ENCODE measurements at places on chromosomes 16 and 17.

- DNase-seq = no peak
Measured at GRCh38 chr16:14487579-14487978, 142.5 kb downstream of the PARN start.

GRCh38 chr17:82927661-82928601 lies 88.1 kb upstream of the ZNF750 start:
- no peak for DNase-seq

DNA sequence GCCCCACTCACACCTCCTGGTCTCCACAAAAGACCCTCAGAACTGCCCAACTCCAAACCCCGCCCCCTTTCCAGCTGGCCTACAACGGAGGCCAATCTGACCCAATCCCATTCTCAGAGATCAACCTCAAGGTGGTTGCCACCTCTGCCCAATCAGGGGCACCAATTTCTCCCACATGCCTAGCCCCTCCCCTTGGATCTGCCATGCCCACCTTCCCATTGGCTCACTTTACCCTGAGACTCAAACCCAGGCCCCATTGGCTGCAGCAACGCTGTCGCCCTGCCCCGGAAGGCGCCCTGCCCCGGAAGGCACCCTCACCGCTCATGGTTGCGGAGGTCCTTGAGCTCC lies 10.6 kb downstream of the ZNF668 start:
- no peak for DNase-seq

DNA sequence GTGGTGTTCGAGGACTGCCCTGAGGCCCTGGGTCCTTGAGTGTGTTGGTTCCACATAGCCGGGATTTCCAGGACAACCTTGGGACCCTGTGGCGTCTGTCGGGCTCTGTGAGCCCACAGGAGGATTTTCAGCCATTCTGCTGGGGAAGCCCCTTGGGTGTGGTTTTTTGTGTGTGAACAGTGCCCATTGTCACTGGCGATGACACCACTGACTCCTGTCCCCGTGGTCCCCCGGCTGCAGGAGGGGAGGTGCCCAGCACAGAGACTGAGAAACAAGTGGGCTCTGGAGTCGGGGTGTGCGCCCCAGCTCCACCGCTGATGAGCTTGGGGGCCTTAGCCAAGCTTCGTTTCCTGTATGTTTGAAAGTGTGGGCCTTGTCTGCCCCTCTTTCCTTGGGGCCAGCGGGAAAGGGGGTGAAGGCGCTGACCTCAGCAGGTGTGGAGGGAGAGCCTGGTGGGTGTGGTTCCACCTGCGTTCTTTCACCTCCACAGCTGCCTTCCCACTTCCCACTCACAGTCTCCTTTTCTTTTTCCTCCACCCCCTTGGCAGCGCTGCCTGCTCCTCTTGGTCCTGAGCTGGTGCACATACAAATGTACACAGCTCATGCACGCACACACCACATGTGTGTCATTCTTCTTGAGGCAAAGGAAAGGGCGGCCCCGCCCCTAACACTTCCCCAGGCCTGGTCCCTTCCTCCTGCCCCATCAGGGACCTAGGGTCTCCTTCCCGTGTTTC lies 16.1 kb downstream of the MGRN1 start:
- DNase-seq = no peak

GRCh38 chr17:2176499-2177169 lies 121.7 kb downstream of the HIC1 start:
- DNase-seq = no peak

DNA sequence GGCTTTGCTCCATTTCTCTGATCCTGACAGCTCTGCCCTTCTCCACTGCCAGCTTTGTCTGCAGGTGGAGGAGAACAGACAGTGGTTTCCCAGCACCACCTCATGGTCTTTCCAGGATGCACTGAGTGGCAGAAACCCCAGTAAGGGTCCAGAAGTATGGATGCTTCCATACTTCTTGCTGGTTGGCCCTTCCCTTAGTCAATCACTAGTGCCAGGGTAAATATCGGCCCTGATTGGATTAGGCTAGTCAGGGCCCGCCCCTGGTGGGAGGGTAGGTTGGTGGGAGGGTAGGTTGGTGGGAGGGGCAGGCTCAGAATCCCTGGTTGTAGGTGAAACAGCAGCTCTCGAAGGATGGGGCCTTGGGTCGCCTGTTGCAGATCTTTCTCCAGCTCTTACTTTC lies 10.2 kb downstream of the RNF213 start:
- DNase-seq = no peak

- no peak for DNase-seq
Measured at GRCh38 chr17:39194985-39195524, 2.4 kb downstream of the CACNB1 start.

GRCh38 chr16:84159800-84160199 lies 14.7 kb downstream of the DNAAF1 start:
- DNase-seq = no peak

GRCh38 chr16:2385190-2385836 lies 43.9 kb upstream of the CCNF start:
- no peak for DNase-seq

GRCh38 chr17:1590029-1590746 lies 27.6 kb upstream of the PITPNA start:
- DNase-seq = no peak

DNA sequence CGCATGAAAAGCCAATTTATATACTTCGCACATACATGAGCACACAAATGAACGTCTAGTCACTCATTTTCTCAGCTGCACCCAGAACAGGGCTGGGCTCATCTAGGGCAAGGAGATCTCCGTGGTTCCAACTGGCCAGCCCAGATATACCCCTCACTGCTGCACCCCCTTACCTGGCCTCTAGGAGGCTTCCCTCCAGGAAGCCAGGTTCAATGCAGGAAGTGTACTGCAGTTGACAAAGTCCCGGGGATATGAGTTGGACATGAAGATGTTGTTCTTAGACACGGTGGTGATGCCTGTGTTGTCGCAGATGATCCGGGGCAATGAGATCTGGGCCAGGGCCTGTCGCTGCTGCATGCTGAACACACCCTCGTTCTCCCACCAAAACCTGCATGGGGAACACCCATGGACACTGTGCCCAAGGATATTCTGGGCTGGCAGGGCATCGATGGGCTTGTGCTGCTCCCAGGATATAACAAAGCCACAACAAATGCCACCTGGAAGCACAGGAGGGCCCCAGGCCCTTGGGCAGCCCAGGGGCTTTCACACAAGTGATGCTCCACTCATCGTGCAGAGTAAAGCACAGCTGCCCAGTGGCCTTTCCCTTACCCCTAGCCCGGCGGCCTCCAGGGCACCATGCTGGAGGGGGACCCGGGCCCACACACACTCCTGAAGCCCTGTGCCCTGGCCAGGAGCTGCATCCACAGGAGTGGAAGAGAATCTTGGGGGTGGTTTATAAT lies 10.1 kb downstream of the MPO start:
- no peak for DNase-seq

- peak; percentile 67 for DNase-seq
Measured at GRCh38 chr17:61412143-61412859, 12.7 kb downstream of the TBX2 start.

- DNase-seq = no peak
Measured at GRCh38 chr17:79803997-79804855, 7.3 kb upstream of the CBX8 start.

GRCh38 chr17:40448639-40449261 lies 5.5 kb downstream of the IGFBP4 start:
- no peak for DNase-seq

DNA sequence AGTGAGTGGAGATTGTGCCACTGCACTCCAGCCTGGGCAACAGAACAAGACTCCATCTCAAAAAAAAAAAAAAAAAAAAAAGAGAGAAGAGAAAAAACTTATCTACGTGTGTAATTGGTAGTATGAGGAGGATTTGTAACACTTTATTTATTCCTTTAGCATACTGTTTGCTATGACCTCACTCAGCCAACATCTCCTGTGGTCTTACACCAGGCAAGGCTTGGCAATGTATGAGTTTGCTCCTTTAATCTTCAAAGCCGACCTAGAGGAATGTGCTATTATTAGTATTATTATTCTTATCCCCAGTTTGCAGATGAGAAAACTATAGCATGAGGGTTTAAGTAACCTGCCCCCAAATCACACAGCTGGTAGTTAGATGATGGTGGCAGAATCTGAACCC lies 35.8 kb upstream of the HAPSTR1 start:
- no peak for DNase-seq

GRCh38 chr16:85898521-85899442 lies at the start of gene IRF8:
IRF8 (plus strand) TSS chr16:85899162; CDS start chr16:85903016, 3,854 bp downstream.
- DNase-seq = peak; percentile 39

- DNase-seq = no peak
Measured at GRCh38 chr16:17396762-17397498, 73.8 kb downstream of the XYLT1 start.

DNA sequence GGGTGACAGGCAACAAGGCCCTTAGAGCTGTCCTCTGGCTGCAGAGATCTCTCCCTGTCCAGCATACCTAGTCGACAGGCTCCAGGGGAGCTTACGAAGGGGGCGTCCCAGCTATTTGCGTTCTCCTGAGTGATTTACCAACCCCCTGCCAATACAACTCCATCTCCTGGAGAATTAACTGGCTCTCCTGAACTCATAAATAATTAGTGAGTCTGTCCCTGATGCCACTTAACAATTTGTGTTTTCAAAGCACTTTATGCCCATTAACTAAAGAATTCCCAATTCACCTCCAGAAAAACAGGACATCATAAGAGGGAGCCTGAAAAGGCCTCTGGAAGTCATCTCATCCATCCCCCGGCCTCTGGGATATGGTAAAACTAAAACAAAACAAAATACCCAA lies 26.7 kb downstream of the SDK2 start:
- no peak for DNase-seq

GRCh38 chr16:88144028-88144511 lies 192.8 kb downstream of the BANP start:
- DNase-seq = no peak

- DNase-seq = no peak
Measured at GRCh38 chr16:27285676-27286196, 17.2 kb upstream of the NSMCE1 start.

GRCh38 chr17:32869345-32870026 lies 7.4 kb downstream of the MYO1D start:
- DNase-seq = no peak

DNA sequence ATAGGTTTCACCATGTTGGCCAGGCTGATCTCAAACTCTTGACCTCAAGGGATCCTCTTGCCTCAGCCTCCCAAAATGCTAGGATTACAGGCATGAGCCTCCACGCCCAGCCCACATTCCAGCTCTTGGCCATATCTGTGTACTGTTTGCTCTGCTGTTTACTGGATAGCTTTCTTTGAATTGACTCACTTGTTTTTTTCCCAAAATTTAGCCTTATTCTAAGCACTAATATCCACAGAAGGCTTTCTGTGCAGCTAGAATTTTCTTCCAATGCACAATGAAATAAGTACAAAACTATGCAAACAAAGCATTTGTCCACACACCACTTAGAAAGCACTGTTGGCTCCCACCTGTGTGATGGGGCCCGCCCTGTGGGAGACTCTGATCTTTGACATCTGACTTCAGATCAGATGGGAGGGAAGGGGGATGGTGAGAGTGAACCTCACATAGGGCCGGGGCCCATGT lies 72.2 kb downstream of the CLEC16A start:
- no peak for DNase-seq

- no peak for DNase-seq
Measured at GRCh38 chr17:63495491-63495890, 18.6 kb downstream of the ACE start.

GRCh38 chr17:82713071-82713723 lies 3.3 kb upstream of the FN3KRP start:
- DNase-seq = no peak

GRCh38 chr16:85003725-85004586 lies 7.4 kb downstream of the ZDHHC7 start:
- no peak for DNase-seq

GRCh38 chr17:43445009-43445589 lies 38.7 kb upstream of the DHX8 start:
- no peak for DNase-seq

DNA sequence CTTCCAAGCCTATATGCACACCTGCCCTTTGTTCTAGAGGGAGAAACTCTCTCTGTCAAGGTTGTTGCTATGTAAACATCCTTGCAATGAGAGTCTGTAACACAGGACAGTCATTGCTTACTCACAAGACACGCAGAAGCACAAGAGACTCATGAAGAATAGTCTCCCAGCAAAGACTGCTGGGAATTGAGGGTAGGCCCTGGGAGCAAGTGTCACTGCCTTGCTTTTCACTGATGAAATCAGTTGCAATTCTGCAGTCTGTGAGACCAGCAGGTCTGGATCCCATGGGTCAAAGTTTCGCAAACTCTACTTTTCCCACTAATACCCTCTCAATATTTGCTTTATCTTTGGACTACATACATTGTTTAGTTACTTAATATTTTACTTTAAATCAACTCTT lies 177.4 kb downstream of the FTO start:
- no peak for DNase-seq

DNA sequence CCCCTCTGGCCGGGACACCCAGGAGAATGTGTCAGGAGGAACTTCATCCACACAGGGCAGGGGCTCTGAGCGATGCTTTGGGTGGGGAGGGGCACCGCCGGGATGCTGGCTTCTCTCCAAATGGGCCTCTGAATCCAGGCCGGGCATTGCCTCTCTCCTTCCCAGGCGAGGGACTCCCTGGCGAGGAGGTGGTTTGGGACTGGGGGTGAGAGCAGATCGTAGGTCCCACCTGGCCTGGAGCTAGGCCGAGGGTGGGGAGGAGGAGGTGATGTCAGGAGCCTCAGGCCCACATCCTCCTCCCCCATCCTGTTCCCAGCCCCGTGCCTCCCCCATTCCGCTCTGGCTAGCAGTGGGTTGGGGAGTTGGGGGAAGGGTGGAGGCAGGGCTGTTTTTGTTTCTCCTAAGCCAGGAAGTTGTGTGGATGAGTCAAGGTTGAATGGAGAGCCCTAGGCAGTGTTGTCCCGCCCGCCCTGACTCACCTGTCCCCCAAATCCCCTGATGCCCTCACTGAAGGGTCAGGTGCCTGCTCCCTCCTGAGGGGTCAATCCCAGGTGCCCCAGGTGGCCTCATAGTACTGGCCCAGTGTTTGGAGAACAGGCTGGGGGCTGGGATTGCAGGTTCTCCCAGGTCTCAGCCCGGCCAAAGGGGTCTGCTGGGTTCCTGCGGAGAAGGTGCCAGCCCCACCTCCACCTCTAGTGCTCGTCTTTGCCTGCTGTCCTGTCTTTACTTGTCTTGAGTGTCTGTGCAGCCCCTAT lies 2.8 kb downstream of the GRB7 start:
- no peak for DNase-seq

- no peak for DNase-seq
Measured at GRCh38 chr16:27253526-27253930, 15.0 kb downstream of the NSMCE1 start.

DNA sequence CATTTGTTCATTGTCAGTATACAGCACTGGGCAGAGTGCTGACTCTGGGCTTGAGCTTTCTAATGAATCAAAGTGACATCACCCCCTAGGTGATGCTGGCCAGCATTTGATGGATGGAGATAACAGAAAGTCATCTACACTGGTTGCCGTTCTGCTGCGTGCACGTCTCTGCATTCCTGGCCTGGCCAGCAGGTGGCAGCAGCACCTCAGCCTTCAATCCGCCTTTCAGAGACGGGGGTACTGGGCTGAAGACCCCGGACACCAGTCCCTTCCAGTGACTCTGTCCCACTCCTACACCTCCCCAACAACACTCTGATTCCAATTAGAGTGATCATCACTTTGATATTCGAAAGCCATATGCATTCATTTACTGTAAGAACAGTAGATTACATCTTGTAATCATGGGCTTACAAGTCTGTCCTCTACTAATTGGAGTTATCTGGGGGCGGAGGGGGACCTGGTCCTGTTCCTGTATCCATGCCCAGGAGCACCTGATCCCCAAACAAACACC lies 6.0 kb downstream of the CPSF4L start:
- peak; percentile 34 for DNase-seq

Data from stimulated activated CD8-positive, alpha-beta memory T cell treated with anti-CD3 and anti-CD28 coated beads, Interleukin-2, amount 100 ng/mL, for 1 hour (primary cell).